ENCODE measurements at places on chromosomes 1 and 21.

DNA sequence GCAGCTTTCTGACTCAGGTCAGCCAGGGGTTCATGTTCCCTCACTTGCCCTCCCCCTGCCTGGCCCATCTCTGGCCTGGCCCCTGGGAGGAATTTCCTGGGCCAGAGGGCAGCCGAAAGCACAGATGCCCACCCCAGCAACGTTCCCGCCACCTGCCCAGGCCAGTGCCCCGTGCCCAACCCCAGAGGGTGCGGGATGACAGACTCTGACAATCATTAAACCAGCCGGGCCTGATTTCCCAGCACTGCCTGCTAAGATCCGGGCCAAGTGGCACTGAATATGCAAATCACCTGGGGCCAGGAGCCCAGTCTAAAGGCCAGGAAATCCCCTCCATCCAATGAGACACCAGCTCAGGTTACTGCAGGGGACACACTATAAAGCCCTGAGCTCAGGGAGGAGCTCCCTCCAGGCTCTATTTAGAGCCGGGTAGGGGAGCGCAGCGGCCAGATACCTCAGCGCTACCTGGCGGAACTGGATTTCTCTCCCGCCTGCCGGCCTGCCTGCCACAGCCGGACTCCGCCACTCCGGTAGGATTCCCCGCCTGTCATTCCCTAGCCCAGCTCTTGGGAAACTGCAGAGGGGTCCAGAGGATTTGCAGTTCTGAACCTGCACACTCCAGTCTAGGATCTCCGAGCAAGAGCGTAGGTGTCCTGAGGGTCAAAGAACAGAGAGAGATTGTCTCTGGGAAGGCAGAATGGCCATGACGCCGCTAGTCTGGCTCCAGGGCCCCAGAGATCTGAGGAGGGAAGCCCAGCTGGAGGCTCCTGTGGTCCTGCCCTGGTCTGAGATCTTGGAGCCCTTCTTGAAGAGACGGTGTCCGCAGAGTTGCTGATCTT, at the start of gene ELF3:
Gene ELF3, plus strand, starts transcription at position 408 of the 836 bp plus-strand sequence. CDS start 550 bp downstream, outside the sequence.
- no peak for DNase-seq

GRCh38 chr1:101167891-101168290, 68.9 kb upstream of the S1PR1 start:
- no peak for DNase-seq

DNA sequence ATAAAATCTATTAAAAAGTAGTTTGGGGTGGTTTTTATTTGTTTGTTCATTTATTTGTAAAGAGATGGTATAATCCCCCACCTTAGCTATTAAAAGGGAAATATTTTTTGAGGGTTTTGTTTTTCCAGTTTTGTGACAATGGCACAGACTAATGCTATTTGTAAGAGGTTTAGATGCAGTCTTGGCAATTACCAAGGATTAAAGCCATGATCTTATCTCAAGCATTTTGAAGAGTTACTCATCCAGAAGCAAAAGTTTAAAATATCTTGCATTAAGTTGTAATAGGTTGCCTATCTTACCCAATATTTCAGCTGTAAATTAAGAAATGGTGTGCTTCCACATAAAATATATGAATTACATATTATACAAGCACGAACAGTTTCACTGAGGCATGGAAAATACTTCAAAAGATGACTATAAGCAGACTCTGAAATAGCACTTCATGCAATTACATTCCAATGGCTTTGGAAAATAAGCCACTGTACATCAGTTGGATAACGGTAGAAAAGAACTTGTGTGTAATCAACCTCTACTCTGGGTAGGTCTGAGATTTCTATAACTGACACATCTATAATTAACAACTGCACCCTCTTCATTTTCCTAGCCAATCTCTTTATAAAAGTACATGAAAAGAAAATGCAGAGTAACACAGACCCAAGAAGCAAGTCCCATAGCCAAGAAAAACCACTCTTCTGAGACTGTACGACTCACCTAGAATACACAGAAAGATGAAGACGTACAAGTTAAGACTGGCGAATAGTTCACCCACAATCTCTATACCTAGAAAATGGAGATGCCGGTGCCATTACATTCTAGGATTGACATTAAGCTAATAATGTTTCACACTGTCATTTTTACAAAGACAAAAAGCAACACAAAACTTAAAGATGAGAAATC, 95.2 kb downstream of the PTPN14 start:
- no peak for DNase-seq

- peak; percentile 62 for DNase-seq
Observed at GRCh38 chr1:9728451-9729295, 77.1 kb downstream of the PIK3CD start.

- no peak for DNase-seq
Observed at GRCh38 chr1:157272264-157272663, 134.1 kb upstream of the ETV3 start.

GRCh38 chr1:60898987-60899386, 183.4 kb upstream of the NFIA start:
- DNase-seq = no peak

DNA sequence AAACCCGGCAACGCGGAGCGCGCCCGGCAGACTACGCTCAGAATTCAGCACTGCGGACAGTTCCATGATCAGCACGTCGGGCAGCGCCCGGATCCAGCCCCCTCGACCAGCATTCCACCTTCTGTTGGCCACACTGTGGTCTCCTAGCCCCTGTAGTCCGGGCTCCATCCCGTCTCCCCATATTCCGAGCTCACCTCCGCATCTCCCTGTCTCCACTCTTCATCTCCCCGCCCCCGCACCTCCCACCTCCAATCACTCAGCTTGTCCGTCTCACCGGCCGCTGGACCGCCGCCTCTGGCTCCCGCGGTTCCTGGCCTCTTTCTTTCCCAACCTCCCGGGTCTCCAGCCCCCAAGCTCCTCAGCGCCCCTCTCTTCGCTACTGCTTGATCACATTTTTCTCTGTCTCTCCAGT, 500 bp downstream of the EPHA10 start:
- no peak for DNase-seq

GRCh38 chr1:61680500-61680899, 44.4 kb downstream of the TM2D1 start:
- no peak for DNase-seq

- DNase-seq = no peak
Observed at GRCh38 chr1:172650474-172651193, 8.3 kb upstream of the FASLG start.

- DNase-seq = no peak
Observed at GRCh38 chr1:193806079-193807048, 620.0 kb upstream of the B3GALT2 start.

DNA sequence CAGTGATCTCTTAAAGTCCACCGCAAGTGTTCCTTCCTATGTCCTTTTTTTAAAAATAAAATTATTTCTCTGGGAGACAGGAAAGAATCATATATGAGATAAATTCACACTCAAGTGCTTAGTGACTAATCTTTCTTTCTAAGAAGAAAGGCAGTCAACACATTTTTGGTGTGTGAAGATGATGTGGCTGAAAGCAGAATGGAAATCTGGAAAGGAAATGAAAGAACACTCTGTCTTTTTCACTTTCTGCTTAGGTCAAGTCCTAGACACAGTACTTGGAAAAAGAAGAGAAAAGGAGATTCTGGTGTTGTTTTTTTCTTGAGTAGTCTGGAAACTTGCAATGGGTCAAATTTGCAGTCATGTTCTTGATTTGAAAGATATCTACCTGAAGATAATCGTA, 45.5 kb upstream of the PRRX1 start:
- DNase-seq = no peak

GRCh38 chr21:44589094-44589493, 3.2 kb downstream of the KRTAP10-6 start:
- DNase-seq = no peak

DNA sequence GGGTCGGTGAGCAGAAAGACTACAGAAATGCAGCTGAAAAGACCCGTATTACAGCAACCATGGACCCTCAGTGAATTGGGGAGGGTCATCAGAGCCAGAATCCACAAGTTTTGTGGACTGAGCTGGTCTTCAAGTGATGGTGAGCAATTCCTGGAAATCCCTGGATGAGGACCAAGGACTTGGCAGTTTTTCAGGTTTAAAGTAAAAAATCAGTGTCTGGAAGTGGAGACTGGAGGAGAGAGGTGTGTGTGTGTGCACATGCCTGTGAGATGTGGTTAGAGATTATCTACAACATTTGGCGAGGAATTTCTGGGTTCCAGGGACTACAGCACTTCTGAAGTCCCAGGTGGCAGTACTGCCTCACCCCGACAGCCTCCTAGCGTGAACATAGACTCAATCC, 56.4 kb downstream of the KIRREL1 start:
- no peak for DNase-seq

DNA sequence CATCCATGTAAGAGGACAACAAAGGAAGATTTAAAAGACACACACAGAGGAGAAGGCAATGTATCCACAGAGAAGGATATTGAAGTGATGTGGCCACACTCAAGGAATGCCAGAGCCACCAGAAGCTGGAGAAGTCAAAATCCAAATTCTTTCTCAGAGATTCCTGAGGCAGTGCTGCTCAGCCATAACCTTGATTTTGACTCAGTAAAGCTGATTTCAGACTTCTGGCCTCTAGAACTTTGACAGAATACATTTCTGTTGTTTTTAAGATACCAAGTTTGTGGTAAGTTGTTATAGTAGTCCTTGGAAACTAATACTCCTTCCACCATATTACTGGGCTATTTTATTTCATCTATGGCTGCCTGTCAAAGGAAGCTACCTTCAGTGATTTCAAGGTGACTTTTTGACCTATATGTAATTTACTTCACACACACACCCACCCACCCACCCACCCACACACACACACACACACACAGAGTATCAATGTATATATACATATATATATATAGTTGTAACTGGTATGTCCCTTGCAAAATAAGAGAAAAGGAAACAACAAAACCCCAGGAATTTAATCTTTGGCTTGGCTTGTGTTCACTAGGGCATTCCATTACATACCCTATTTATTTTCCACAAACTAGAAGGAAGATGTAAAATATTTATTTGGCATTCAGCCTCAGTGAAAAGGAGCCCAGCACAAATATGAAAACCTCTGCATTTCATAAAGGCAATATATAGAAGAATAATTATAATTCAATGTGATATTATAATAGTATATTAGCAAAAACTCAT, 142.1 kb upstream of the PTGFR start:
- DNase-seq = no peak

DNA sequence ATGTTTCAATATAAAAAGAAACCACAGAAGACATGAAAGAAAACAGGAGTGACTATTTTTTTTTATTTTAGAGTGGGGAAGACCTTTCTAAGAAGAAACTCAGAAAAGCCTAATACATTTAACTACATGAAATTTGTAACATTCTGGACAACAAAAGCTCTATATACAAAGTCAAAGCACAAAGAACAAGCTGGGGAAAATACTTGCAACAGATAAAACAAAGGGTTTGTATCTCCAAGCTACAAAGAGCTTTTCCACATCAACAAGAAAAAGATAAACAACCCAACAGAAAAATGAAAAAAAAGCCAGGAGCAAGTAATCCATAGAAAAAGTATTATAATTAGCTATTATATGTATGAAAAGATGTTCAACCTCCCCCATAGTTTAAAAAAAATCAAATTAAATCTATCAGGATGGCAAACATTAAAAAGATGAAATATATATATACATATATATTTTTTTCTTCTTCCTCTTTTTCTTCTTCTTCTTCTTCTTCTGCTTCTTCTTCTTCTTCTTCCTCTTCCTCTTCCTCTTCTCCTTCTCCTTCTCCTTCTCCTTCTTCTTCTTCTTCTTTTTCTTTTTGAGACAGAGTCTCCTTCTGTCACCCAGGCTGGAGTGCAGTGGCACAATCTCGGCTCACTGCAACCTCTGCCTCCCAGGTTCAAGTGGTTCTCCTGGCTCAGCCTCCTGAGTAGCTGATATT, 49.1 kb upstream of the EPS8L3 start:
- no peak for DNase-seq

DNA sequence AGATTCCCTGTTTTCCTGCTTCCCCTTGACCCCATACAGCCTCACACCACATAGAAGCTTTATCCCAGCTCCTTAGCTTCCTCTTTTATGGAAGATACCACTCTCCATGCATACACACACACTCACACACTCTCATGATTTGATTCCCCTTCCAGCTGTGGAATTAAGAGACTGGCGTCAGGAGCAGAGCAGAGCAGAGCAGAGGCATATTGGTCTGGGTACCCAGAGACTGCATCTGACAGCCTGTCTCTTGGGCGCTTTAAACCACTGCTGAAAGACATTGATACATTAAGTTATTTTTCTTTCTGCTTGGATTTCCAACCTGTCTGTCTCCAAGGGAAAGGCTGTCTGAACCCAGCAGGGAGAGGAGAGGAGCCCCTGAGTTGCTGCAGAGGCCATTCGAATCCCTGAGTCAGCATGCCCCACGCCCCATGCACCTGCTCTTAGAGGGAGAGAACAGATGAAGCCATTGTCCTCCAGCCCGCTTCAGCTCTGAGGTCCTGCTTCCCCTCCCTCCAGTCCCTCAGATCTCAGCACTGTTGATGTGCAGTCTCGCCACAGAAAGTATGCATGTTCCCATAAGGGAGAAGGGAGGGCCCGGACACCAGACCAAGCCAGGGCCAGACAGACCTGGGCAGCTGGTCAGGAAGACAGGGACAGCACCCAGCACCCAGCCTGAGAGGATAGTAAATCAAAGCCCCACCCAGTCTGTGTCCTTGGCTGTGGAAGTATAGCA, 66.7 kb upstream of the GJB5 start:
- DNase-seq = no peak

GRCh38 chr1:41963636-41964035, 44.9 kb upstream of the HIVEP3 start:
- DNase-seq = no peak

DNA sequence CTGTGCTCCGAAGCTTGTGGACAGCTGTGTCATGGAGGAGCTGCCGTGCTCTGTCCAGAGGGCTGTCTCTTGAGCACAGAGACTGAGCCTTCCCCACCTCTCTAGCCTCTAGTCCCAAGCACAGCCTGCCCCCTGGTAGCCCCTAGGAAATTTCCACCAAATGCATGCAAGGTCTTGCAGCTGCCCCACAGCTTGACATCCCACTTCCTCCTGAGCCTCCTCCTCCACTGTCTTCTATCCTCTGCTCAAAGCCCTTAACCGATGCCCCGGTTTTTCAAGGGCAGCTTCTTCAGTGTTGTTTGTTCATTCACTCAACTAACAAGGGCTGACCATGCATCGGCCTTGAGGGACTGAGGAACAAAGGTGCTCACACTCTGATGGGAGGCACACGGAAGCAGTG, 20.6 kb upstream of the PROK1 start:
- no peak for DNase-seq

GRCh38 chr1:204921855-204922516, 51.3 kb downstream of the NFASC start:
- DNase-seq = no peak

DNA sequence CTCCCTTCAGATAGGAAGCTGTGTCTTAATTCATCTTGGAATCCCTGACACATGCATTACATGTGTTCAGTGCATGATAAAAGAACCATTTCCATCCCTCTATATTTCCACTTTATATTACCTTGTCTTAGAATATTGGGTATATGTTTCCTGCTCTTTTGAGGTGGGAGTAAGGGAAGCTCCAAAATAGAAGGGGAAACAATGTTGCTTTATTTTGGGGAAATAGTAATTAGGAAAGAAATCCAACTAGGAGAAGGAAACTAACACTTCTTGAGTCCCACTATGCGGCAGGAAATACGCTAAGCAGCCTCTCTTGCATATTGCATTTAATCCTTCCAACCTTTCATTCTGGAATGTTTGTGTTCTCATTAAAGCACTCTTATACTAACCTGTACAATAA, 89.4 kb upstream of the VAV3 start:
- no peak for DNase-seq

Measured in stimulated activated CD4-positive, alpha-beta T cell treated with anti-CD3 and anti-CD28 coated beads, Interleukin-4, amount 100 ng/mL, for 4 hours (primary cell).